ENCODE measurements at places on chromosomes 16 and 17.

DNA sequence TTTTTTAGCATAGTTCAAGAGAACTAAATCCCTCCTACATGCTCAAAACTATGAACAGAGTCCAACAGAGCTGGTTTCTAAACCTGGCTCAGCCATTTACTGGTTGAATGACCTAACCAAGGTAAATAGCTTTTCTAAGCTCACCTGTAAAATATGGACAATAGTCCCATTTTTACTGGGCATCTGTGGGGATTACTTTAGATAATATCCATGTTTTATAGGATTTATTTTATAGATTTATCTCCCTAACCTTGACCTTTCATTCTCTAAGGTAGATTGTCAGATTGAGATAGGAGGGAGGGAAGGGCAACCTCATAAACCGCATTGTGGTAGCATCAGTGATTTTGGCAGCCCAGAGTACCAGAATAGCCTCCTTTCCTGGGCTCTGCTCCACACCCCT is 178.5 kb upstream of the TOX3 start:
- no peak for DNase-seq

GRCh38 chr17:75439287-75439686 is 17.1 kb upstream of the TMEM94 start:
- no peak for DNase-seq

DNA sequence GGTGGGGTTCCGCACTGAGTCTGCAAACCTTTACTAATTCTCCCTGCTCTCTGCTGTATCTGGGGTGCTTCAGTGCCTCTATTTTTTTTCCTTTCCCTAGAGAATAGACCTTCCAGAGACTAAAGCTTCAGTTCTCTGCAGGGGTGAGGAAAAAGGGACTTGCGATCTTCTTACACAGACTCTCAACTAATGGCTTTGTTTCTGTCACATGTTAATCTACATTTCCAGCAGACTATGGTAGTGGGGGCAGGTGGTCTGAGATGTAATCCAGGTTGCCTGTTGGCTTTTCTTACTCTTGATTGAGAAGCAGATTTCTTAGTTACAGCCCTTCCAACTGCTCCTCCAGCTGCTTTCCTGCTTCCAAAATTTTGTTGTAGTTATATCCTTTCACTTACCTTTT is 229.0 kb upstream of the NLRP1 start:
- DNase-seq: no peak

DNA sequence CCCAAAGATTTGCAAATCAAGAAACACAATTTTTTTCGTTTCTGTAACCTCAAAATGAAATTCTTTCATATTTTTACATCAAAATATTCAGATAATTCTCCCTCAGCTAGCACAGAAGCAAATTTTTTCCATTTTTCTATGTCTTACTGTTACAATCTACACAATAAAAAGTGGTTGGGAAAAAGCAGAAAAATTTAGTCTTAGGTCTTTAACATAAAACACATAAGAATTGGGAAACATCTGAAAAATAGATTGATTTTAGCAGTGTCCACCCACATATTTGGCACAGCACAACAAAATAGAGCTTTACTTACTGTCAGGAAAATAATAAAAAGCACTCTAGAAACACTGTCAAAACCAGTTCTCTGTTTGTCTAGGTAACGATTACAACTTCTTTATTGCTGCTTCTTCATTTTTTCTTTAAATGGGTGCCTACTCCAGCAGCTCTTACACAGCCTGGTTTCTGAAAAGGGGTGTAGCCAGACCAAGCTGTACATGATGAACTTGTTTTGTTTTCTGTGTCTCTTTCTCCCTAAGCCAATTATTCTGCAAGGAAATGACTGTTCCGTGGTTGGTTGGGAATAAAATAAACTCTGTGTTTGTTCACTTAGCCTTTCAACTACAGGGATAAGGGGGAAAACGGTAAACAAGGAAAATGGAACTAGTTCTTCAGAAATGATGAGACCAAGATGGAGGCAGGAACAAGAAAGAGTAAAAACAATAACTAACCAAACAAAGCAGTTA is at the start of gene ABCA6:
ABCA6 (minus strand) TSS at position 465 of the 744 bp plus-strand sequence. CDS start 1,192 bp downstream, outside the sequence.
- no peak for DNase-seq

DNA sequence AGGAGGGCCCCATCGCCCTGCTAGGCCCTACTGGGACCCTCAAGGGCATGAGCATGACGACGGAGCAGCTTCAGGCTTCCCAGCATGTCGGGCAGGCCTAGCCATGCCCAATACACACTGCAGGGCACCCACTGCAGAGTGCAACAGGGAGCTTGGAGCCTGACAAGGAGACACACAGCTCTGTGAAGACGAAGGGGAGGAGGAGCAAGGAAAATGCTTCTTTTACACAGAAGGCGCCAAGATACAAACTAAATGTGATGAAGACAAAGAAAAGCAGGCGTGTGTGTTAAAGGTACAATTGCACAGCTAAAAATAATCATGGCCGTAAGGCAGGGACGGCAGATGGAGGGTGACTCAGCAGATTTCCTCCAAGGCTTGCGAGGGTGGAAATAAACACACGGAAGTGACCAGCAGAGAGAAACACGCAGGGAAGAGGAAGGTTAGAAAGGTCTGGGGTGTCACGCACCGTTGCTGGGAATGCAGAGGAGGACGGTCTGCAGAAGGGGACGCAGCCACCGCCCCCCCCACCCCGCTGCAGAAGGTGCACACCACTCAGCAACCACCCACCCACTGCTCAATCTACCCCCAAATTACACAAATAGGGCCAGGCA is 108.5 kb downstream of the ZNF778 start:
- peak; percentile 73 for DNase-seq

Data from GM13977 (cell line).